ENCODE measurements at places on chromosomes 4 and X.

GRCh38 chr4:98828801-98829200 is 100.1 kb downstream of the EIF4E start:
- DNase-seq = no peak

DNA sequence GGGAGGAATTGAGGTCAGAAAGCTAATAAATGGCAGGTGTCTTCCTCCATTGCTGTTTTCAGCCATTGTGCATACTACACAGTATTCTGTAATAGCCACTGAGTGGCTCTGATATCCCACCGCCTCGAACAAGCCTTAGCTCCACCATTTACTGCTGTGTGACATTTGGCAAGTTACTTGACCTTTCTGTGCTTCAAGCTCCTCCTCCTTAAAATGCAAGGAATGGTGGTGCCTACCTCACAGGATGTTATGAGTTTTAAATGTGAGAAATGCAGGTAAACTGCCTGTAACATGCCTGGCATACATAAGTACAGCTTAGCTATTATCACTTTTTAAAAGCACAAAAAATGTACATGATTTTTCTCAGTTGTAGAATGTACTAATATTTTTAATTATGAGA is 421.0 kb downstream of the MAPK10 start:
- no peak for DNase-seq

GRCh38 chr4:48153791-48154550 is 19.9 kb upstream of the TXK start:
- no peak for DNase-seq

- DNase-seq = no peak
Measured at GRCh38 chrX:2316534-2316933, 184.2 kb downstream of the DHRSX start.

GRCh38 chrX:19799319-19800182 is 87.8 kb downstream of the SH3KBP1 start:
- DNase-seq = no peak

DNA sequence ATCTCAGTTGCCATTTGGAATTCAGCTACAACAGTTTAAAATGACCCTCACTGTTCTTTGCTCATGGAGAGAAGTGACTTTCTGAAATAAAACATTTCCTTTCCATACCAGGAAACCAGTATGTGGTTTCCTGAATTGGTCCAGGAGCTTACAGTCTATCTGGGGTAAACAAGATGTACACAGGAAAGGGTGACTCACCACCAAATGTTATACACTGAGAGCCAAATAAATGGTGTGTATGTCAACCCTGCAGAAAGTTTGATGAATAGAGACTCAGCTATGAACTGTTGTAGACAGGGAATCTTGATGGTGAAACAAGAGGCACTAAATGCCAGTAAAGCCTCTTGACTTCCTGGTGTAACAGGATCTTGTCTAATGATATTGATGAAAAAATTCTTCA is 100.4 kb downstream of the HS6ST2 start:
- no peak for DNase-seq

GRCh38 chr4:11537846-11538245 is 109.2 kb upstream of the HS3ST1 start:
- DNase-seq = no peak

DNA sequence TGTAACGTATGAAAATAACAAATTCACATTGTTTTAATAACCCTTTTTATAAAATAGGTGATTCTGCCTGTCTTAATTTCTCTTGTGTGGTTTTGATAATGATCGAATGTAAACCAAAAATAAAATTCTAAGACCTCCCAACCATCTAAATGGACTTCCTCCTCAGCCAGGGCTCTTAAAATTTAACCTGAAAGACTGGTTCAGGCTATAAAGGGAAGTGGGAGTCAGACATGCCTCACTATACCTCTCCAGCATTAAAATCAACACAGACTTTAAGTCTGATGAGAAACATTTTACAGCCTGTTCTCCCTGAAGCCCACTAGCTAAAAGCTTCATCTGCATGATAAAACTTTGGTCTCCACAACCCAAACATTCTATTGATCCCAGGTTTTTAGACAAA is 97.6 kb upstream of the STIM2 start:
- no peak for DNase-seq

- no peak for DNase-seq
Measured at GRCh38 chr4:7382634-7383014, 52.1 kb downstream of the PSAPL1 start.

DNA sequence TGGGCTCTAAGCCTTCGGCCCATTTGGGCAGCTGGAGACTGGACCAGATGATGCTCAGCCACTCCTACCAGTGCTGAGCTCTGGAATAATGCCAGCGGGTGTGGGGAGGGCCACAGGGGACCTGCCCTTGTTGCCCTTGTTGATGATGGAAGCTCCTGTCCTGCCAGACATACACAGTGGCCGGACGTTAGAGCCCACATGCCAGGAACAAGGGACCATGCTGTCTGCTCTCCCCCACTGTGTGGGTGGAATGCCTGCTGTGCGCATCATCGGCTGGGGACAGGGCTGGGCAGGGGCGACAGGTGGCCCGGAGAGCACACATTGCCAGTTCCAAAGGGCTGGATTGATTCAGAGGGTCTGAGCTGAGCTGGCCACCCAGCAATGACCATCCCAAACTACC is 2.0 kb downstream of the ABLIM2 start:
- DNase-seq = no peak

- no peak for DNase-seq
Measured at GRCh38 chrX:39096599-39096998, 295.3 kb downstream of the MID1IP1 start.

- no peak for DNase-seq
Measured at GRCh38 chrX:9130031-9130430, 96.1 kb upstream of the FAM9B start.

- no peak for DNase-seq
Measured at GRCh38 chr4:76744241-76744921, 153.6 kb downstream of the SOWAHB start.
